ENCODE measurements at places on chromosomes 7 and 10.
A peak's percentile ranks its signal among the peaks of the same experiment; 100 is the strongest.

- no peak for DNase-seq
Measured at GRCh38 chr10:103931603-103932002, 13.6 kb upstream of the STN1 start.

DNA sequence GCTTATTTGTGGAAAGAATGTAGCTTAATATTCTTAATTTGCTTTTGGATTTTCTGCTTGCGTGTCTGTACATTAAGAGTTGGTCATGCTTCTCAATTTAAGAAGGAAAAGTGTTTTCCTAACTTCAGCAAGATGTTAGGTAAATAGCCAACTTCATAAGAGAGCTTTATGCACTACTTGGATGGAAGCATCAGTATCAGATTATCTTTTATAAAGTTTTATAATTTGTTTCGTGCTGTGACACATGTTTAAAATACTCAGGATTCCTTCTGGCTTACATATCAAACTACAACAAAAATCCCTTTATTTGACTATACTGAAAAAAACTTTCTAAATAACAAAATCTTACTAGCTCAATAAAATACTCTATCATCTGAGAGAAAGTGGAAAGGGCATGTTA, 34.8 kb upstream of the AGR2 start:
- no peak for DNase-seq

GRCh38 chr10:26844396-26844975, 16.3 kb downstream of the ABI1 start:
- DNase-seq: no peak

DNA sequence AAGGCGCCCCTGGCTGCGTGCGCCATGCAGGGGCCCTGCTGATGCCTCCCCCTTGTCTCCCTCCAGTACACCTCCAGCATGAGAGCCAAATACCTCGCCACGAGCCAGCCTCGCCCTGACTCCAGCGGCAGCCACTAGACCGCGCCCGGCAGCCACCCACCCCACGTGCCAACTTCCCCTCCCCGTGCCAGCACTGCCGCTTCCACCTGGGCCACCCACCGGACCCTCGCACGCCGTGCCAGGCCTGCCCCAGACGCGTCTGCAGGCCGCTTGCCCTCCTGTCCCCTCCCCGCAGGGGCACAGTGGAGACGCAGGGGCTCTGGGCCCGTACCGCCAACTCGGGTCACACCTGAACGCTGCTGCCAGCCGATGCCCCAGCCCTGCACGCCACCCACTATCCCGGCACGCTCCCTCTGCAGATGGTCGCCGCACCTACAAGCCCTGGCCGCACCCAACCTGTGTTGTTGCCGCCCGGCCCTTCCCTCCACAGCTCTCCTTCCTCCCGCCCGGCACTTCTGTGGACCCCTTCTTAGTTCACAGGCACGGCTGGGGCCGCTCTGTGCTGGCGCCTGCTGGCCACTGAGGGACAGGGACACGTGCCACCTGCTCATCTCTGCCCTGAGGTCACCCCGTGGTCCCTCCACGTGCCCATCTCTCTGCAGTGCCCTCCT, 26.3 kb upstream of the AMZ1 start:
- DNase-seq: no peak

- DNase-seq: no peak
Measured at GRCh38 chr10:63515002-63515763, 6.0 kb upstream of the REEP3 start.

GRCh38 chr10:508726-509125, 180.7 kb downstream of the DIP2C start:
- DNase-seq: no peak

GRCh38 chr10:47019155-47020145, 108.2 kb downstream of the PTPN20 start:
- DNase-seq: no peak

DNA sequence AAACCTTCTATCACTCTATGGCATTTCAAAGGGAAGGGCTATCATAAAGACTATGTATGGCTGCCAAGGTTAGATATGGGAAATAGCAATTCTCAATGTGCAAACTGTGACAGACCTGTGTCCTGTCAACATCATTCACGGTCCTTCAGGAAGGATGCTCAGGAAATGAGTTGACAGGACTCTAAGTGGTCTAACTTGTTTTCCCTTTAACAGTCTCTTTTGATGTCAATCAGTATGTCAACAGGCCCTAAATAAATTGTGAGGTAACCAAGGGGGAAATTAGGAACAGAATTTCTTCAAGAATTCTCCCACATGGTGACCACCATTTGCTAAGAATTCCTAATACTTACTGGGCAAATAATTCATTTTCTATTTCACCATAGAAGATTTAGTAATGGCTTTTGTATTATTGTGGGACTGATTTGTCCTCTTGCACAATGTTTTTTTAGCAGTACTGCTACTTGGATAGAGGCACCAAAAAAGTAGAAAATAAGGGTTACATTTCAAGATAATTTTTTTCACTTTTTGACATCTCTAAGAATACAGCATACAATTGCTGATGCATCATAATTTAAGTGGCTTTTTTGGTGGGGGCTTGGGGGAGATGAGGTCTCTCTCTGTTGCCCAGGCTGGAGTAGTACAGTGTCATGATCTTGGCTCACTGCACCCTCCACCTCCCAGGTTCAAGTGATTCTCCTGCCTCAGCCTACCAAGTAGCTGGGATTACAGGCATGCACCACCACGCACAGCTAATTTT, 275.8 kb downstream of the CACNA2D1 start:
- no peak for DNase-seq

DNA sequence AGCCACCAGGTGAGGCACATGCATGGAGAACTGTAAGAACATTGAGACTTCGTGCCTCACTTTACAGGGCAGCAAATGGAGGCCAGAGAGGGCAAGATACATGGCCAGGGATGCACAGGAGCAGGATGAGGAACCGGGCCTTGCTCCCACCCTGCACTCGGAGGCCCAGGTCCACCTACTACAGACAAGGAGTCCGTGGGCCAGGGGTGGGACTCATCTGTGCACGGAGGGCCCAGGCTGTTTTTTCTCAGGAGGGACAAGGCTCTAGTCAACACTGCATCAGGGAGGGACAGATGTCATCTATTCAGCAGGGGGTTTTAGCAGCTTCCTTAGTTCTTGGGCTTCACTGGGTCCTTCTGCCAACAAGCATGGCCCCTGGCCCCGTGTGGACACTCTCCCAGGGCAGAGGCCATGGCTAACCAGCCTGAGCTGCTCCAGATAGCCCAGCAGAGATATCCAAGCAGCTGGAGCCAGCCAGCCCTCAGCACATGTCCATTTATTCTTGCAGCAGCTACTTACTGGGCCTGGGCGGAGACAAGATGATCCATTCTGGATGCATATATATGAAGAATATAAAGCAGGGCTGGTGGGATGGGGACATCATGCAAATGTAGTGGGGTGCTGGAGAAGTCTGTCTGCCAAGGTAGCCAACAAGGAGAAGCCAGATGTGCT, 134.5 kb upstream of the RET start:
- DNase-seq: no peak

GRCh38 chr7:106736508-106737201, 75.7 kb upstream of the CCDC71L start:
- DNase-seq: peak; percentile 35

DNA sequence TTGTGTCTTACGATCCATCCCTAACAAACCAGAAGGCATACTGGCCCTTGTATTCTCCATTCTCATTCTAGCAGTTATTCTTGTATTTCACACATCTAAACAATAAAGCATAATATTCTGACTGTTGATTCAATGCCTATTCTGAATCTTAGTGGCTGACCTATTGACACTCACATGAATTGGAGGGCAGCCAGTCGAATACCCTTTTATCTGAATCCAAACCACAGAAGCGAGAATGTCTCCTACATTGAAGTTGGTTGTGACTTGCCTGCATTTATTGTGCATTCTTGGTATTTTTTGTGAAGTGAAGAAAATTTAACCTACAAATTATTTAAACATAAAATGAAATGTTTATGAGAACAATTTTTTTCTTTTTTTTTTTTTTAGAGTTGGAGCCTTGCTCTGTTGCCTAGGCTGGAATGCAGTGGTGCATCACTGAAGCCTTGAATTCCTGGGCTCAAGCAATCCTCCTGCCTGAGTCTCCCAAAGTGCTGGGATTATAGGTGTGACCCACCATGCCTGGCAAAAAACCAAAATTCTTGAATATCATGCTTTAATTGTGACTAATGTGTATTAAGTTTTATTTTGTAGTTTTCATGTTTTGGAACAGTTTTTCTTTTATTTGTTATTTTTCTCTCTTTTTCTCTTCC, 22.7 kb downstream of the EXOC4 start:
- DNase-seq: no peak

DNA sequence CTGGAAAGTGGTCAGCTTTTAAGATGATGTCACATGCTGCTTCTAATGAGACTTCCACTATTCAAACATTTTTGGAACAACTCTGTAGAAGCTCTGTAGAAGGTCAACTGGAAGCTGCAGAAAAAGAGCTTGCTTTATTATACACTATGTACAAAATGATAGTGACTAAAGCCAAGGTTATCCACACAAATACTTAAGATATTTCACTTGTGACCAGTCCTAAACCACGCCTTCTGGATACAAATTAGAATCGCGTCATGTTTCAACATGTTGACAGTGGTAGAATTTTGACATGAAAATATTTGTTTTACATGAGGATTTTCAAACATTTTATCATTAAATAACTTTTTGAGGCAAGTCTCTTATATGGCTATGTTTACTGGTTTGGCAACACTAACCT, 499.6 kb upstream of the PHF14 start:
- no peak for DNase-seq

DNA sequence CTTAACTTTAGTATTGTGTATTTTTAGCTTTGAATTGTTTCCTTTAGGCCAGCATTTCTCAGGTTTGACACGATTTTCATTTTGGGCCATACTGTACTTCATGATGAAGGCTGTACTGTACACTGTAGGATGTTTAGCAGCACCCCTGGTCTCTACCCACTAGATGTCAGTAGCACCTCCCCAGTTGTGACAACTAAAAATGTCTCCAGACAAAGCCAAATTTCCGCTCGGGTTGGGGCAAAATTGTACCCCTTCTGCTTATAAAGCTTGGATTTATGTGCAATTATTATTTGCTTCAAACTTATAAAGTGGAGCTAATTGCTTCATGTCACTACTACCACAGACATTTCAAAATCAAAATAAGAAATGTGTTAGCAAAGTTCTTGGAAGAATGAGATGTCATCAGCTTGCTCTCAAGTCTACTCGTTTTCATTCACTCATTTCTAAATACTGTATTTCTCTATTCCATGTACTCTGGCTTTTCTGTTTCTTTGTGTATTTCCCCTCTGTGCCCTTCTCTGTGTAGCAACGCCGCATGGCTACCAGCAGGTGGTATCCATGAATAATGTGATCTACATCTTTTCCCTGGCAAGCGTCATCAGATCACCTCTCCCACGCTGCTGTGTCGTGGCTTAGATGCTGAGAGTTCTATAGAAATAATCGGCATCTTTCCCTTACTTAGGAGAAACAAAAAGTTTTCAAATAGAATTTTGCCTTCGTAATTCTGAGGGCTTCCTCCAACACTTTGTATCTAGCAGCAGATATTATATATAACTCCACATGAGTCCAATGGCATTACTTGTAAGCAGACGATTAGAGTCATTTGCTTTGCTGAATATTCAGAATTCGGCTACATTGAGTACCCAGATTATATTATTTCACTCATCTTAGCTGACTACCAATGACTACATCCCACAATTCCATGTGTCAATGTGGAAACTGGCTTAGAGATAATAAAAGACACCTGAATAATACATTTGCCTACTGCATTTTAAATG, 47.8 kb upstream of the CALCR start:
- DNase-seq: no peak

DNA sequence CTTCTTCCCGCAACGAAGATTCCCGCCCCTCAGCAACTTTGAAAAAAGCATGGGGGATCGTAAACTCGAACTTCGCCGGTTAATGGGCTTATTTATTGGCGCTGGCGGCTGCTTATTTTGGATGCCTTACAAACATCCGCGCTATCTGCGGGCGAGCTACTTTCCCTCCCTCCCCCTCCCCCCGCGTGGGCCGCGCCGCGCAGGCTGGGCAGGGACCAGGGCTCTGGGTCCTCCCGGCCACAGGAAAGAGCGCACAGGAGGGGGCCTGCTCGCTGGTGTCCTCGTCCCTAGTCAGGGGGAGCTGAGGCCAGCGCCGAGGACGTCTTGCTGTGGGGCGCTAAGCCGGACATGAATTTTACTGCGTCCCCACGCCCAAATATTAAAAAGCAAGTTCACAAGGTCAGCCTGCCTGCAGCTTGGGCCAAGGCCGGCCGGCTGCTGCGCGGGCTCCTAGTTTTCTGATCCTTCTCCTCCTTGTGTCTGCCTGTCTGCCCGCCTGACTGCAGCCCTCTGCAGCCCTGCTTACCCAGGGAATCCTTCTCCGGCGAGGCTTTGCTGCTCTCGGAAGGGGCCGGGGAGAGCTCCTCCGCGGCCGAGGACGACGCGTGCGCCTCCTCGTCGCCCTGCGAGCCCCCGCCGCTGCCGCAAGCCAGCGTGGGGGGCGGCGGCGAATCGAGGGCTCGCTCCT, 1.2 kb downstream of the HOXA10 start:
- peak; percentile 27 for DNase-seq

DNA sequence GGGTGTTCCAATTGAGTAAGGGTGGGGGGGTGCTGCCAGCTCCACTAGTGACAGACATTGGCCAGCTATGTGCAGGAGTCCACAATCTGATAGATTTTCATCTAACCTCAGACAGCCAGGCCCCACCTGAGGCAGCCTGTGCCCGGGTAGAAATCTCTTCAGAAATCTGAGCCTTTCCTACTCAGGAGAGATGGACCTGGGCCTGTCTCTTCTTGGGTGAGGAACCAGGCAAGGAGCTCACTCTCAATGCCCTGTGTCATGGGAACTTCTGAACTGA, 86.9 kb downstream of the UBE2H start:
- no peak for DNase-seq

DNA sequence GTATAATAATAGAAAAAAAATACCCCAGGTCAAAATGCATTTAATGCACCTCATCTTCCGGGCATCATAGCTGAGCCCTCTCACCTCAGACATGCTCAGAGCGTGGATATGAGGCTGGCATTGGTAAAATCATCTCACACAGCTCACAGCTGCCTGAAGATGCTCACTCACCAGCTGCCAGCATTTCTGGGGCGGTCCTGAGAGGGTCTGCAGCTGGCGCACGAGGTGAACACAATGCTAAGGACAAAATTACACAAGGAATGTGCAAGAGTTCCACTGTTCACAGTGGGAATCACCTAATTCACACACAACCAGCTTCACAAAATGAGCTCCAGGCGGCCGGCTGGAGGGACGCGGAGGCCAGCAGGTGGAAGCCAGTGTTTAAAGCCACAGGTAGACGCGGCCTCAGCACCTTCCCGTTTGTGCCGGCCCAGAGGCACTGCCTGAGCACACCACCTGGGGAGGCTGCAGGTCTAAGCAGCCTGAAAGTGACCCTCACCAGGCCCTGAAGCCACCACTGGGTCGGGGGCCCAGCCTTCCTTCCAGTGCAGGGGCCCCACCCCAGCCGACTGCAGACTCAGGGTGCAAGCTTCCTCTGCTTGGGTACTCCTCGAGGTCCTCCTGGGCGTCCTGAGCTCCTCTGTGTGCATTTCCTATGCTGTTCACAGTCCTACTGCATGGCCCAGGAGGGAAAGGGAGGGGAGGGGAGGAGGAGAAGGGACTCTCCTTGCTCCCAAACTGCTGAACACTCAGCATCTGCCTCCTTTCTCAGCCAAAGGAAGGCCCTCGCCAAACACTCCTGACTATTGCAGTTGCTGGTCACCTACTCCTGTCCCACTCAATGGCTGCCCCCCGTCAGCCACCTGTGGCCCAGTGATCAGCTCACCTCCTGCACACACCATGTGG, 61.2 kb upstream of the FAM20C start:
- no peak for DNase-seq

GRCh38 chr10:114708717-114709335, 50.8 kb upstream of the ABLIM1 start:
- DNase-seq: no peak
